Stimulated activated CD4-positive, alpha-beta T cell treated with anti-CD3 and anti-CD28 coated beads, Interleukin-12 subunit alpha, Interleukin-12 subunit beta, amount 100 ng/mL, for 4 hours (primary cell): ENCODE measurements at places on chromosomes 1 and 21.
A peak's percentile ranks its signal among the peaks of the same experiment; 100 is the strongest.

- DNase-seq, result no peak
Measured at GRCh38 chr1:230085178-230085515, 18.1 kb downstream of the GALNT2 start.

GRCh38 chr1:24656046-24656445 lies 12.9 kb downstream of the SRRM1 start:
- no peak for DNase-seq

GRCh38 chr1:229412056-229412455 lies 21.8 kb downstream of the ACTA1 start:
- DNase-seq, result no peak

GRCh38 chr1:24540051-24540905 lies 15.6 kb upstream of the NCMAP start:
- DNase-seq, result no peak

- no peak for DNase-seq
Measured at GRCh38 chr1:64111787-64112186, 91.6 kb upstream of the UBE2U start.

GRCh38 chr1:236677641-236678235 lies 8.6 kb upstream of the ACTN2 start:
- DNase-seq, result no peak

GRCh38 chr1:27658951-27659496 lies 13.0 kb downstream of the IFI6 start:
- no peak for DNase-seq

GRCh38 chr1:14820295-14821085 lies 222.0 kb downstream of the KAZN start:
- DNase-seq, result no peak

DNA sequence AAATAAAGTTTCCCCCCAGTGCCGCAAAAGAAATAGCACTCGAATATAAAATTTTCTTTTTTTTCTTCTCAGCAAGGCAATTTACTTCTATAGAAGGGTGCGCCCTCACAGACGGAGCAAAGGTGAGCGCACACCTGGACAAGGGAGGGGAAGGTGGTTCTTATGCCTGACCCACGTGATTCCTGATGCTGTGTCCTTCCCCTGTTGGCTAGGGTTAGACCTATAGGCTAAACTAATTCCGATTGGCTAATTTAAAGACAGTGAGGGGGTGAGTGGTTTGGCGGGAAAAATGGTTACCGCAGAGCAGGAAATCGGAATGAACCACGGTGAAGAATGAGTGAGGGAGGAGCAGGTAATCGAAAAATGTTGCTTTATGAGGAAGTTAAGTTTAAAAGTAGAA lies 607 bp upstream of the FAAH start:
- no peak for DNase-seq

GRCh38 chr1:198776602-198777029 lies 137.8 kb downstream of the PTPRC start:
- no peak for DNase-seq

GRCh38 chr1:56025942-56026341 lies 553.4 kb downstream of the PLPP3 start:
- no peak for DNase-seq

DNA sequence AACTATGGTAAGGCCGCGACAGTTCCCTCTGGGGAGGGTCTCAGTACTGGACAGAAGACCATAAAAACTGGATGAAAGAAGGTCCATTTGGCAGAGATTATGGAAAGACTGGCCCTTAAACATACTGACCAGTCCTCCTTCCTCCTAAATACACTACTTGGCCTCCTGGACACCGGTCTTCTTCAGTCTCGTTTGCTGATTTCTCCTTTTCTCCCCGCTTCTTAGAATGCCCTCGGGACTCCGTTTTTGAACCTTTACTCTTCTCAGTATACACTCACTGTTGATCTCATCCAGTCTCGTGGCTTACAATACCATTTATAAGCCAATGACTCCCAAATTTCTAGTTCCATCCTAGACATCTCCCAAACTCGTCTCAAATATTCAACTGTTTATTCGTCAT lies 694 bp upstream of the MRPL9 start:
- DNase-seq, result no peak

GRCh38 chr1:174074757-174075156 lies 52.6 kb upstream of the RC3H1 start:
- DNase-seq, result no peak

GRCh38 chr1:162697140-162697895 lies 65.1 kb downstream of the DDR2 start:
- DNase-seq, result no peak

GRCh38 chr21:29217818-29218291 lies 80.9 kb upstream of the BACH1 start:
- DNase-seq, result no peak

DNA sequence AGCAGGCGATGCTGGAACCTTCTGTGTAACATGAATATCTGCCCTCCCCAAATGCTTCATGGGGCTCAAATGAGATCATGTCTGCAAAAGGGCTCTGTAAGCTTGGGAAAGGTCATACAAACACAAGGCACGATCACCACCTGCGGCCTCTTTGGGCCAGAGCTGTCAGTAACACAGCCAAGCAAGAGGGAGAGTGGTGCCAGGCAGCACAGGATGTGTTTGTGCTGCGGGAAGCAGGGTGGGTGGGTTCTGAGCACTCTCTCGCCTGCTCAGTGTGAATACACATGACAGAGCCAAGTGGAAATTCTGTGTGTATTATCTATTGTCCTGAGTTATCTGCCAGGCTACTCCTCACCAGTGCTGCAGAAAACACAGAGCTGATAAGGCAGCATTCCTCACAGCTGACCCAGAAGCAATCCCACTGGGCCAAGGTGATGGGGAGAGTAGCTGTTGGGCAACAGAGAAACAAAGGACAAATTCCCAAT lies 101.2 kb downstream of the LAMC2 start:
- no peak for DNase-seq

DNA sequence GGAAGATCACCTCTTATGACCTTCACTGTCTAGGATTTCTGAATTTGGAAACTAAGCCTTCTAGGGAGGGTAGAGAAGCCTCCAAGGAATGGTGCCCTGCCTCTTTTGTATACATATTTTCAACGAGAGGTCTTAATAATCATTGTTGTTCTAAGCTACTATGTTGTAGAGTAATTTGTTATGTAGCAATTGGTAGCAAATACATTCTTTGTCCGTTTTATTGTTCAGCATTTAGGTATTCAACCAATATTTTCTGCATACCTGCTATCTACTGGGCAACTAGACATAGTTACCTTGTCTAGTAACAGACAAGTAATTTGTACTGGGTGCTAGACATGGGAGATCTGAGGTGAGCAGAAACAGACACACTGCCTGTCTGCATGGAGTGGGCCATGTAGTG lies 20.8 kb upstream of the NCF2 start:
- no peak for DNase-seq

DNA sequence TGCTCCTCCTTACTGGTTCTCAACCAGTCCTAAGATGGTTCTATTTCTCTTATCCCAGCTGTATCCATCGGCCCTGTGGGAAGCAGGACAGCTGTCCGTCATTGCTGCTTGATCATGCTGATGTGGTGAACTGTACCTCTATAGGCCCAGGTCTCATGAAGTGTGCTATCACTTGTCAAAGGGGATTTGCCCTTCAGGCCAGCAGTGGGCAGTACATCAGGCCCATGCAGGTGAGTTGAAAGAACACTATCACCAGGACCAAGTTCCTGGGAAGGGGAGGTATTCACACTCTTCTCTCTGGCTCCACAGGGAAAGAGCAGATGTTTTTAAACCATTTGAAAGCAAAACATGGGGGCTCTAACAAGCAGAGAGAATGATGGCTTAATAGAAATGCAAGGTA lies 302.6 kb downstream of the PAPPA2 start:
- DNase-seq, result no peak

- no peak for DNase-seq
Measured at GRCh38 chr1:157852476-157852875, 10.9 kb upstream of the CD5L start.

DNA sequence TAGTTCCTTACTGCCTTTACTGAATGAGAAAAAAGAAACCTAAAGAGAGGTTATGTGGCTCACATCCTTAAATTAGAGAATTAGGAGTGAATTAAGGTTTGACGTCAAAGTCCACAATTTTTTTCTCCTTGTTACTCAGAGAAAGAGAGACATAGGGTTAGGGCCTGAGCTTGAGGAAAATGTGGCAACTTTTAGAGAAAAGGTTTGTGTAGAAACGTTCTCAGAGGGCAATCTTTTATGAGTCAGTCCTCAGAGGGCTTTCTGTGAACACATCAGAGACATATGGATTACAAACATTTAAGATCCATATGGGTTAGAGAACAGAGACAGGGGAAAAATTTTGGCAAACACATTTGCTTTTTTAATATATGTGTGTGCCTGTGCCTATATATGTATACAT lies 242.8 kb downstream of the TGFB2 start:
- DNase-seq, result no peak

DNA sequence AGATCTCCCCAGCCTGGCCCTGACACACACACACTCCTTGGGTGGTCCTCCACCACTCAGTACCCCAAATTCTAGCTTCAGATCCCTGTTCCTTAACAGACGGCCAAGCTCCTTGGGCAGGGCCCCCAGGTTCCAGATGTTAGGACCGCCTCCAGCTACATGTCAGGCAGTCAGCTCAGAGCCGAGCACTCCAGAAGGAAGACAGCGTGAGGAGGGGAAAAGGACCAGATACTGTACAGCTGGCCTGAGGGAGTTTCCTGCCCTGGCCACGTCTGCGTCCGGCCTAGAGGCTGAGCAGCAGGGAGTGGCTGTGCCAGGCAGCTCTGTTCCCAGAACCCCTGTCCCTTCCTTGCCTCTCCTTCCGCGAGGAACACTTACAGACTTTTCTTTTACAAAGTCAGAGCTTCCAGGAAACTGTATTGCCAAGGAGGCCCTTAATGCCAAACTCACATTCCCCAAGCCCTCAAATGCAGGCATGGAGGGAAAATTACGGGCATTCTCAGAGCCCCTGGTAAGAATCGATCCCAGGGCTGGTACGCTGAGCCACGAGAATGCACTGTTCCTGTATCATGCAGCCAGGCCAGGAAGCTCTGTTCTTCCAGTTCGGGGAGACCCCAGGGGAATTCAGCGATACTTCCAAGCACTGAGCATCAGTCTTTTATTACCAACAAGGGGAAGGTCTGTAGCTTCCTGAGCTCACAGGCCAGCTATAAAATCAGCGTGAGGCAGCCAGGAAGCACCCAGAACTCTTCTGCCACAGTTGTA lies 45.2 kb upstream of the CNTN2 start:
- DNase-seq, result no peak

DNA sequence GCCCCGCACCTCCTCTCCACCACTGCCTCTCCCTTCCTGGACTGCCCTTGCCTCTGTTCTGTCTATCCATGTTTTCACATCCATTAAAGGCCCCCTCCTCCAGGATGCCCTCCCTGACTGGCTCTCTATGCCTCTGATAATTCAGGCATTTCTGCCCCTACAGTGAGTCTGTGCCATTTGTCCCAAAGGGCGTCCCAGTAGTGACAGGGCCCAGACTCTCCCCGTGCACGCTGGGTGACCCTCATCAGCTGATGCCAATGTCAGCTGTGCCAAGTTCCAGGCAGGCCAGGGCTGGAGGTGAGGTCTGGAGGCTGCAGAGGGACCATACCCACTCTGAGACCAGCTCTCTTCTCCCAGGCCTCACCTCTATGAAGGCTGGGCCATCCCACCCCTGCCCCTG lies 3.2 kb upstream of the PLEKHG5 start:
- no peak for DNase-seq

DNA sequence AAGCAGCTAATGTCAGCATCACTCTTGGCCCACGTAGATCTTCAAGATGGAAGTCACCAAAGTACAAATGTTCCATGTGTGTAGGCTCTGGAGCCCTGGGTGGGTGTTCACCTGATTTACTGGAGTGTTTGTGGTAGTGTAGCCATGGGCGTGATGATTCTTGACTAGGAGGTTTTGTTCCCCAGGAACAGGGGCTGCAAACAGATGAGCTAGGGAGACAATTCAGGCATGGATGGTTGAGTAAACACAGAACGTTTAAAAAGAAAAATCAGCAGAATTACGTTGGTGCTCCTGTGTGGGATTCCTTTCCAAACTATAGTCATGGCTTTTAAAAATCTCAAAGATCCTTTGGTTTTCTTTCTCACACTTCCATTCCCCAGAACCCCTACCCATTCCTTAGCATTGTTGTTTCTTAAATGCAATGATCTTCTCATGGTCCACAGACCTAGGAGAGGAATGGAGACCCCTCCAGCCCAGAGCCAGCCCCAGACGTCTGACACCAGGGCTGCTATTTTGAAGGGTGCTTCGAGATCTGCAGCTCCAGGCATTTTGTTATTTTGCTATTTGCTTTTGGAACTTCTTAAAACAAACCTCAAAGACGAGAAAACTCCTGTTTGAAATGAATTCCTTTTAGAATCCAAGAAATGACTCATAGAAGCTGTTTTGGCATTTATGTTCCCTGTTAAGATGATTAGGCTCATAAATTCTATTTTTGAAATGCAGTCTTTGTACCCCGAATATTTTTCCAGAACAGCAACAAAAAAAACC lies 115.1 kb downstream of the ETS2 start:
- no peak for DNase-seq

- DNase-seq, result no peak
Measured at GRCh38 chr1:149879556-149879955, 19.8 kb upstream of the BOLA1 start.

- DNase-seq, result peak; percentile 55
Measured at GRCh38 chr1:109193653-109194590, 19.8 kb upstream of the SARS1 start.

- peak; percentile 48 for DNase-seq
Measured at GRCh38 chr1:247409869-247410544, 6.0 kb upstream of the NLRP3 start.

- DNase-seq, result no peak
Measured at GRCh38 chr1:161046605-161047228, 940 bp upstream of the USF1 start.

DNA sequence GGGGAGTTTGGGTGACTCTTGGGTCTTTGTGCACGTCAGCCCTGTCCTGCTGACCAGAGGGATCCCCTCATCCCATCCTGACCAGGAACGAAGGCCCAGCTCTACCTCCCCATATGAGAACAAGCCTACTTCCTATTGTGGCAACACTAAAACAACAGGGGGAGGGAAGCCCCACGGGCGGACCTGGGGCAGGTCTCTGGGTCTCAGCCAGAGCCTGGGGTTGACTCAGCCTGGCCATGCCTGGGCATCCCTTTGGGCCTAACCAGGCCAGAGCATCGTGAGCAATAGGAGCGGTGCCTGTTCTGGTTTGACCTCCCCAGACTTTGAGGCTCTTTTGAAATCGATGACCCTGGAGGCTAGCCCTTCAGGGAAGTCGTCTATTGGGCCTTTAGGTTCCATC lies 16.8 kb downstream of the RPS6KA1 start:
- DNase-seq, result no peak

GRCh38 chr1:60848583-60849188 lies 233.7 kb upstream of the NFIA start:
- DNase-seq, result no peak

GRCh38 chr1:224196813-224197600 lies 14.0 kb downstream of the DEGS1 start:
- no peak for DNase-seq

DNA sequence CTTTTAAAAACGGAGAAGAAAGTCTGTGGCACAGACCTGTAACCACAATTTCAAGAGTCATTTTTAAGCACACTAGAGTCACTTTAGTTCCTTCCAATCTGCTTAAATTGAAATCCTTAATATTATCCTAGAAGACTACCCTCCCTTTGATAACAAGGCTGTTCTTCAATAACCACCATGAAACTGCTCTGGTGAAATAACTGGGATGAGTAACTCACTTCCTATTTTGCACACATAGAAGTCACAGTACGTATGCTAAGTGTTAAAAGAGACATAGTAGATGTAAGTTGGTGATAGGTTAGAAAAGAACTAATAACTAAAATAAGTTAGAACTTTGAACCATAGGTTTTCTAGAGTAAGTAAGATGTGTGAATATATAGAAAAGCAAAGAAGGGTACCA lies 107.8 kb downstream of the NME7 start:
- DNase-seq, result no peak
